ENCODE measurements at places on chromosomes 16 and 17.

DNA sequence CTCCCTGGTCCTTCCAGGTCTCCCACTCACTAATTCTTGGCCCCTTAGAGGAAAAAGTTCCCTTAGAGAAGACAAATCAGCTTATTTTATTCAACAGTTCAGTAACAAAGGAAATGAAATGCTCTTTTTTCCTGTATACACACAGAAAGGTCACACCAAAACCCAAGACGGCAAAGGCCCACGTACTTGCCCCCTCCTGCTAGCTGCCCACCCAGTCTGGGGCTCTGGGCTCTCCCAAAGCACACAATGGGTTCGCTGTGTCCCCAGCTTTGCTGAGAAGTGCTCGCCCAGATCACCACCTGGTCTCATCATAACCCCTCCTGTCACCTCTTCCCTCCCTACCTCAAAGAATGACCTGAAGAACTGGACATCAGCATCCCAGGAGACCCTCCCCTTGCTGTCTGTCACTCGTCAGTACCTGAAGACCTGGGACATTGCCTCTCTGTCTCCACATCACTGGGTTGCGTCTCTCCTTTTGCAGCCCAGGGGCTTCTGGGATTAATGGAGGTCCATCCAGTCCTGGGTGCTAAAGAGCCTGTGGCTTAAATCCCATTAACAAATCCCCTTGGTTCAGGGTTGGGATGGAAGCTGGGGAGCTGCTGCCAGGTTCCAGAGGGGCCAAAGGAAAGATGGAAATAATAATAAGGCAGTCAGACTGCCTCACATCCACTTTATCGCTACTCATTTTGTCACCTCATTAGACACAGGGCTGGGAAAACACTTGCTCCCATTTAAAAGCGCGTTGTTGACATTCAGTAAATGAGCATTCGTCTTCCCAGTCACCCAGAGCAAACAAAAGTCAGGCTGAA, 3.3 kb downstream of the SLC6A4 start:
- no peak for DNase-seq

- no peak for DNase-seq
Observed at GRCh38 chr17:1486802-1487695, 5.4 kb downstream of the MYO1C start.

DNA sequence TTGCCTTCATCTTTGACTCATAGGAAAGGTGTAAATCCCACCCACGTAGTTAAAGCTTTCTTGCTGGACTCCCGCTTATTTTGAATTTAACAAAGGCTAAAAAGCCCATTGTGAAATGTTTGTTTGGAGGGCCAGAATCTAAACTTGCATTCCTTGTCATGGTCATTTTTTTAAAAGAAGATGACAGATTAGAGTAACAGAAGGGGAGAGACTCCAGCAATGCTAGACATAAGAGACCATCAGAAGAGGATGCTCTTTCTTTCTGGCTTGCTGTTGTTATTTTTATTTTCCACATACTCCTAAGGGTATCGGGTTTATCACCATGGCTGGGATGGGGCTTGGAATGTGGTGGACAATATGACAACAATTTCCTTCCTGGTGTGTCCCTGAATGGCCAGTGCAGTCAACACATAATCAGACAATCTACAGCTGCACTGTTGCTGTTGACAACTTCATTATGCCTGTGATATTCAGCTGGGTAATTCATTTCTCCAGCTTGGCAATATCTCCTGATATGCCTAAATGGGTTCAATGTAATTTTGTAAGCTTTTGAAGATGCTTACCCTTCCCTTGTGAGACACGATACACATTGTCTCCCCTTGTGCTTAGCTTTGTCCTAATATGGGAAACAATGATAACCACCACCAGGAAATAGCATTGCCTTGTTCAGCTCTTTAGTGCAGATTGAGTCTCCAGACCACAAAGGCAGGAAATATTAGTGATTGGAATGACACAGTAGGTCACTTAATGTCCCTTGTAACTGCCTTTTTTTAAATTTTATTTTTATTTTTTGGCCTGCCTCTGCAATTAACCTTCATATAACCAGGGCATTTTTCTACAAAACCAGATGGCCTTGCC, 164.3 kb downstream of the ANKFN1 start:
- DNase-seq: no peak

GRCh38 chr17:34314279-34314678, 5.0 kb upstream of the CCL8 start:
- DNase-seq: no peak

DNA sequence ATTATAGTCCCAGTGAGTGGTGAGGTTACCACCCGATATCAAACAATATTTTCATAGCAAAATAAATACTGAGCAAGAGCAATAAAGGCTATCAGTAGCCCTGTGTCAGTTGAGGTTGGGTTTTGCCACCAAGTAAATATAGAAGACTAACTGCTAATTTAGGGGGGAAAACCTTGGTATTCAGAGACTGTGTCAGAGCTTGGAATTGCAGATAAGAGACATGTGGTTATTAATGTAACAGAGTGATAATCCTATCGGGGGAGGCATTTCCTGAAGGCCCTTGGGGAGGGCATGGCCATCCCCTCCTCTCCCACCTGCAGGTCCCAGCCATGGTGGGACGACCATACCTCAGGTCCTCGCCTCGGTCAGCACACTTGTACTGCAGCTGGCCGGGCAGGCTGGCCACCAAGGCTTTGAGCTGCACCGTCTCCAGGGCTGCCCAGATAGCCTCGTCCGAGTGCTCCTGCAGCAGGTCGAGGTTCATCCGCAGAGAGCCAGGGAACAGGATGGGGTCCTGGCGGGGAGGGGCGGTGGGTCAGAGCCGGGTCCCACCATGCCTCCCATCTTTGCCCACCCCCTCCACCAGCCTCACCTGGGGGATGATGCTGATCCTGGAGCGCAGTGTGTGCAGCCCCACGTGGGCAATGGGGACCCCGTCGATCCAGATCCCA, 68.9 kb downstream of the ABCC6 start:
- no peak for DNase-seq

- DNase-seq: no peak
Observed at GRCh38 chr17:62655656-62656055, 28.2 kb downstream of the MRC2 start.

DNA sequence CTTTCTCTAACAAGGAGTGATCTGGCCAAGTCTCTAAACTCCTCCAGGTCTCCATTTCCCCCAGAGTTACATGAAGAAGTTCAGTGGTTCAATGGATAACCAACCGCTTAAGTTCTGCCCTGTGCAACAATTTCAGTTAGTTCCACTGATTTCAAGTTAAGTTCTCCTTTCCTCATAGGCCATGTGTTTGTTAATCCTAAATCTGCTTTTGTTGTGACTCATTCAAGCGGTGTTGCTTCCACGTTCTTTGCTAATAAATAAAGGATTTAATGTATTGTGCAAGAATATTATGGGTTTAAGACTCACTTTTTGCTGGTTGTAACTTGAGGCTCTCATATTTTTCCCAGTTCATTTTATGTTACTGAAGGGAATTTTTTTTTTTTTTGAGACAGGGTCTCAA, 36.3 kb downstream of the GNA13 start:
- DNase-seq: no peak

DNA sequence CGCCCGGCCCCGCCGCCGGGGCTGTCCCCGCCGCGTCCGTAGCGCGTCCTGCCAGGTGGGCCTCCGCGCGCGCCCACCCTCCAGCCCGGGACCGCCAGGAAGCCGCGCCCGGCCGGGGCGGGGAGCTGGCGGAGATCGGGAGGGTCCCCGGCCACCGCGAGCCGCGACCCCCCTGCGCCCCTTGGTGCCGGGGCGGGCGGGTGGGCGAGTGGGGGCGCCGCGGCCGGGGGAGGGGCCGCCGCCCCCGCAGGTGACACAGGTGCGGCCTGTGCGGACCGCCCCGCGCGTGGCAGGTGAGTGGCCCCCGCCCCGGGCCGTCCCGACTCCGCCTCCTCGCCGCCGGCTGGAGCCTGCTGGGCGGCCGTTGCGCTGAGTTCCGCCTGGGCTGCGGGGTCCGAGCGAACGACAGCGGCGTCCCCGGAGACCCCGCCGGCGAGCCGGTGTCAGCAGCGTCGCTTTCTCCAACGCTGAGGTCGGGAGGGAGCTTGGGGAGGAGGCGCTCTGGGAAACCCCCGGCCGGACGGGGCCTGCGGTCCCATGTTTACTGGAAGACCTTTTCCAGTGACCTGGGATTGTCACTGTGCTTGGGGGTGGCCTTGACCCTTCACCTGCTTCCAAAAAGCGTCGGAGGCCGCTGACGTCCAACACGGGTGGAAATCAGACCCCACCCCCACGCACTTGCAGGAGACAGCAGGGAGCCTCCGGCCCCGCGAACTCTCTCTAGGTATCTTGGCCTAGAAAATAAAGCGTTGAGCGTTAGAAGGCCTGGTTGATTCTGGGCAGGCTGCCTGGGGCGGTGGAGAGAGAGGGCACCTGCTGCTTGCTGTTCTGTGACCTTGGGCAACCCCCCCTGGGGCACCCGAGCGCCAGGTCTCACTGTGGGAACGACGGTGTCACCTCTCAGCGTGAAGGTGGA, 542 bp downstream of the KLHL36 start:
- no peak for DNase-seq

DNA sequence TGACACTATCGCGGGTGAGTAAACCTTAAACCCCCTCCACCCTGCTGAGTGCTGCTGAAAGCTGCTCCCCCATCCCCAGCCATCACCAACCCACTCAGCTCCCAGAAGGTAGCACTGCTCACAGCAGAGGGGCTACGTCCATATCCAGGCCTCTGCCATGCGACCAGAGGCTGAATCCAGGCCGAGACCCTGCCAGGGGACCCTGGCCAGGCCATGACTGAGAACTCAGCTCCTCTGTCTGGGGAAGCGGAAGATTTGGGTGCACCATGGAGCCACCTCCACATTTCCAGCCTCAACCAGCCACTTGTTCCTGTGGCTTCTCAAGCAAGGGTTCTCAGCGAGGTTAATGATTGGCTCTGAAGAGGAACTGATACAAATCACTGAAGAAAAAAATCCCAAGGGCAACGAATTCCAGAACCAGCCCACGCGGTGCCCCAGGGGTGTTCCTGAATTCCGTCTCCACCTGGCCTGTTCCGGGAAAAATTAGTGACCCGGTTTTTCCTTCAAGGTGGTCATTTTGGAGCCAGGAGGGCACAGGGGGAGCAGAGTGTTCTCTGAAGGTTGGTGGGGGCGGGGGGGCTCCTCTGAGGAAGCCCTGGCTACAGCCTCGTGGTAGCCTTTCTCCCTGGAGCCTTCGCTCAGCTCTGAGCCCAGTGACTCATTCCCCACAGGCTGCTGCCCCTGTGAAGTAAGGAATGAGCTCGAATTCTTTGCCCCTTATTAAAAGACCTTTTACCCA, 9.3 kb upstream of the SLC16A5 start:
- DNase-seq: no peak

GRCh38 chr17:72572604-72573491, 452.0 kb downstream of the SOX9 start:
- DNase-seq: no peak

- DNase-seq: no peak
Observed at GRCh38 chr17:13031718-13032350, 14.0 kb upstream of the ELAC2 start.

- no peak for DNase-seq
Observed at GRCh38 chr16:84913315-84913714, 93.5 kb downstream of the CRISPLD2 start.

GRCh38 chr17:82943339-82943738, 103.5 kb upstream of the ZNF750 start:
- no peak for DNase-seq

- no peak for DNase-seq
Observed at GRCh38 chr16:25699069-25699468, 7.3 kb downstream of the HS3ST4 start.

GRCh38 chr17:16352667-16353316, 477 bp downstream of the CENPV start:
- DNase-seq: no peak

DNA sequence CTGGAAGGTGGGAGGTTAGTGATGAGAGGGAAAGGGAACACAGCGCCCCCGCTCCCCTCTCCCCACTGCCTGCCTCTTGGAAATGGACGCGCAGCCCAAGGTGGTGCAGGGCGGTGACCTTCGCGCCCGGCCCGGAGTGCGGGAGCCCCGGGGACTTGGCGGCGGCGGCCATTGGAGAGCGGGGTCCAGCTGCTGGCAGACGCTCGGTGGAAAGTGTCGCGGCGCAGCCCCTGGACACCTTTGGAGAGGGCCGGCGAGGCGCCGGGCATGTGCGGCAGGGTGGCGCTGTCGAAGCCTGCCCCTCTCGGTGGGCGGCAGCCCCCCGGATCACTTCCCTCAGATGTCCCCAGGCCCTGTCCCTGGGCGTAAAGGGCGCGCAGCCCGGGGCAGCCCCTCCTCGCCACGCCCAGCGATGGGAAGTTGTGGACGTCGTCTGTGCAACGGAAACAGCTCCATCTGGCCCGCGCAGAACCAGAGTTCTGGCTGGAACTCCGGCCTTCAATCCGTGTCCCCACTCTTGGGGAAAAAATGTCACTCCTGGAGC, 16.7 kb downstream of the SALL1 start:
- no peak for DNase-seq

- no peak for DNase-seq
Observed at GRCh38 chr16:4443271-4443670, 17.6 kb downstream of the DNAJA3 start.

GRCh38 chr17:63464691-63465236, 12.1 kb upstream of the ACE start:
- no peak for DNase-seq

DNA sequence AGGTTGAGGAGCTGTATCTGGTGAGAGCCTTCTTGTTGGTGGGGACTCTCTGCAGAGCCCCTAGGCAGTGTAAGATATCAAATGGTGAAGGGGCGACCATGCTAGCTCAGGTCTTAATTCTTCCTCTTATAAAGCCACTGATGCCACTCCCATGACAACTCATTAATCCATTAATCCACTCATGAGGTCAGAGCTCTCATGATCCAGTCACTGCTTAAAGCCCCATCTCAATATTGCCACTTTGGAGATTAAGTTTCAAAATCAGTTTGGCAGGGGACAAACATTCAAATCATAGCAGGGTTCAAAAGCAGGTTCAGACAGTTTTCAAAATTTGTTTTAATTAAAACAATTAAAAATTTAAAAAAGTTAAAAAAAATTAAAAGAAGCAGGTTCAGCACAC, 13.1 kb upstream of the SPECC1 start:
- no peak for DNase-seq

- DNase-seq: no peak
Observed at GRCh38 chr17:64326420-64327054, 63.5 kb upstream of the TEX2 start.

- no peak for DNase-seq
Observed at GRCh38 chr17:45090711-45091110, 29.6 kb downstream of the NMT1 start.

DNA sequence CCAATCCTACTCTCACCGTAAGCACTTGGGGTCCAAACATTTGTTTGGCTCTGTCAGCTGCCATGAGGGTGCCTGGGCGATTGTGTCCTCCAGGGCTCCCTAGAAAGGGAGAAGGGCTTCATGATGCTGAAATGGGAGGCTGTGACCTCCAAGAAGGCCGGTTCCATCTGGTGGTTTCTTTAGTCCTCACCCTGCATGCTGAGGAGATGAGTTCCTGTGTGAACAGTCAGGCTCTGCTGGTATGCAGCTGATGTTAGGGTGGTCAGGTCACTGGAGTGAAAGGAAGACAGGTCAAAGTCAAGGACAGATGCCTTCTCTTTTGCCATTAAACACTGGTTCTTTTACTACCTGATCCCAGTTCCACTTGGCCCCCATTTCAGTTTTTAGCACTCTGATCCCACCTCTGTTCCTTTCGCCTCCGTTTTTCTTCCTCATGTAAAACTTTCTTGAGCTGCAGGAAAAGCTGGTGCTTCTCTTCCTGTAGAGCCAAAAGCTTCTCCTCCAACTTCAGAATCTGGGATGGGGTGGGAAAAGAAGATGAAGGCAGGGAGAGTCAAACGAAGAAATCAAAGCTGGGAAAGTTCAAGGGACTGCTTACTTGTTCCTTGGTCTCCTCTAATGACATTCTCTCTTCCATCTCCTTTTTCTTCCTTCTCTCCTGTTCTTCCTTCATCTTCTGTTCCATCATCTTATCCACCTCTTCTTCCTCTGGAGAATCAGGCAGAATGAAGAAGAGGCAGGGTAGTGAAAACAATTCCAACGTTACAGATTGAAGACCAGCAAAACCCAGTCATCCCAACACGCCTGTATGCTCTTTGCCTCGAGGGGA, 1.1 kb downstream of the GPS2 start:
- DNase-seq: no peak

Measured in right renal cortex interstitium (tissue), 3 donors.